ENCODE measurements at places on chromosomes 4 and X.

- no peak for DNase-seq
These were observed 29.5 kb upstream of the IRF2 start for GRCh38 chr4:184503869-184504300.

GRCh38 chr4:12178614-12179610 lies 750.2 kb upstream of the HS3ST1 start:
- no peak for DNase-seq

GRCh38 chr4:47612116-47613023 lies 127.3 kb downstream of the ATP10D start:
- no peak for DNase-seq

DNA sequence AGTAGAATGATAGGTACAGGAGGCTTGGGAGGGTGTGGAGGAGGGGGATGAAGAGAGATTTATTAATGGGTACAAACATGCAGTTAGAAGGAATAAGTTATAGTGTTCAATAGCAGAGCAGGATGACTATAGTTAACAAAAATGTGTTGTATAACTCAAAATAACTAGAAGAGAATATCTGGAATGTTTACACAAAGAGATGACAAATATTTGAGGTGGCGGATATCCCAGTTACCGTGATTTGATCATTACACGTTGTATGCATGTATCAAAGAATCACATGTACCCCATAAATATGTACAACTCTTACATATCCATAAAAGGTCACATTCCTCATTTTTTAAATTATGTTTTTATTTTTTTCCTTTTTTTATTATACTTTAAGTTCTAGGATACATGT lies 456.6 kb downstream of the MAGEB5 start:
- DNase-seq: no peak

GRCh38 chrX:129773649-129774458 lies 5.9 kb upstream of the SASH3 start:
- DNase-seq: no peak

GRCh38 chr4:101019941-101020401 lies 327.4 kb downstream of the PPP3CA start:
- no peak for DNase-seq

DNA sequence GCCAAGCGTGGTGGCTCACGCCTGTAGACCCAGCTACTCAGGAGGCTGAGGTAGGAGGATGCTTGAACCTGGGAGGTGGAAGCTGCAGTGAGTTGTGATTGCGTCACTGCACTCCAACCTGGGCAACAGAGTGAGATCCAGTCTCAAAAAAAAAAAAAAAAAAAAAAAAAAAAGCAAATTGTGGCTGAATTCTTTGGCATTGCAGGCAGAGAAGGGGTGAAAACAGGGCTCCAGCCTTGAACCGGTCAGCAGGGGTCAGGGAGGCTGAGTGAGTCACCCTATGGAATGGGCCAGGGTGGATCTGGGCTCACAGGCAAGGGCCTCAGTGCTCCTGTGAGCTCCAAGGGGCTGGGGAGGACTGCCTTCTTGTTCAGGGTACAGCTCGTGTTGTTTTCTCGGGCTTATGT lies 13.2 kb upstream of the FAM3A start:
- no peak for DNase-seq

- no peak for DNase-seq
These were observed 20.7 kb upstream of the PROM1 start for GRCh38 chr4:16104520-16104919.

- DNase-seq: no peak
These were observed 234.9 kb downstream of the TECRL start for GRCh38 chr4:64174247-64174882.

- DNase-seq: no peak
These were observed 648.4 kb upstream of the HTR2C start for GRCh38 chrX:113935518-113935917.

GRCh38 chr4:24131954-24132673 lies 242.3 kb upstream of the PPARGC1A start:
- DNase-seq: no peak

- no peak for DNase-seq
These were observed 203.3 kb upstream of the HS3ST1 start for GRCh38 chr4:11632025-11632424.

DNA sequence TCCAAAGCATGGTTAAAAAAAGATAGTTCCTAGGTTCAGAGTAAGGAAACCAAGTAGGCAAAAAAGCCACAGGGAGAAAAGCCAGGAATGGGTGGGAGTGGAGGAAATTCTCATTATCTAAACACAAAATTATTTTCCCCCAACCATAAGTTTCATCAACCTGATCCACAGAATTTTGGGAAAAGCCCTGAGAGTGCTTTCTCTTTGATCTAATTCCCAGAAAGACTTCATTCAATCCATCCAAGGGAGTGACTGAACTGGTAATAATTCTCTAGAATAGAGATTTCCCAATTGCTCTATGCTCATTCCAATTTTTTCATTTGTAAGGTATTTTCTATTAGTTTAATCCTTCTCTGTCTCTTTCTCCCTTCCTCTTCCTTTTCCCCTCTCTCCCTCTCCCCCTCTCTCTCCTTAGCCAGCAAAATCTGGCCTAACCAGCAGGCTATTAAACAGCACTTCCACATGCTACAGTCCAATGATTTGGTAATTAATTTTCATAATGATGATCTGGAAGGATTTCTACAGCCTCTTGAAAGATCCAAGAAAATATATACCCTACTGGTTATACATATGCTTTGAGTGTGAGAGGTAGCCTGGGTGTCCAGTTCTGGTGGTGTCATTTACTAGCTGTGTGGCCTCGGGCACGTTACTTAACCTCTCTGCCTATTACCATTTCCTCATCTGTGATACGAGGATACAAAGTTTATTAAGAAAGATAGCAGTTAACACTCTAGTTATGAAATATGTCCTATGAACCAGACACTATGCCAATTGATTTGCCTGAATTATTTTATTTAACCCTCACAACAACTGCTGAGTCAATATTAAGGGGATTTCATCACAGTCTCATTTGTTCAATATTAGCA lies 251.5 kb upstream of the RASGEF1B start:
- DNase-seq: no peak

DNA sequence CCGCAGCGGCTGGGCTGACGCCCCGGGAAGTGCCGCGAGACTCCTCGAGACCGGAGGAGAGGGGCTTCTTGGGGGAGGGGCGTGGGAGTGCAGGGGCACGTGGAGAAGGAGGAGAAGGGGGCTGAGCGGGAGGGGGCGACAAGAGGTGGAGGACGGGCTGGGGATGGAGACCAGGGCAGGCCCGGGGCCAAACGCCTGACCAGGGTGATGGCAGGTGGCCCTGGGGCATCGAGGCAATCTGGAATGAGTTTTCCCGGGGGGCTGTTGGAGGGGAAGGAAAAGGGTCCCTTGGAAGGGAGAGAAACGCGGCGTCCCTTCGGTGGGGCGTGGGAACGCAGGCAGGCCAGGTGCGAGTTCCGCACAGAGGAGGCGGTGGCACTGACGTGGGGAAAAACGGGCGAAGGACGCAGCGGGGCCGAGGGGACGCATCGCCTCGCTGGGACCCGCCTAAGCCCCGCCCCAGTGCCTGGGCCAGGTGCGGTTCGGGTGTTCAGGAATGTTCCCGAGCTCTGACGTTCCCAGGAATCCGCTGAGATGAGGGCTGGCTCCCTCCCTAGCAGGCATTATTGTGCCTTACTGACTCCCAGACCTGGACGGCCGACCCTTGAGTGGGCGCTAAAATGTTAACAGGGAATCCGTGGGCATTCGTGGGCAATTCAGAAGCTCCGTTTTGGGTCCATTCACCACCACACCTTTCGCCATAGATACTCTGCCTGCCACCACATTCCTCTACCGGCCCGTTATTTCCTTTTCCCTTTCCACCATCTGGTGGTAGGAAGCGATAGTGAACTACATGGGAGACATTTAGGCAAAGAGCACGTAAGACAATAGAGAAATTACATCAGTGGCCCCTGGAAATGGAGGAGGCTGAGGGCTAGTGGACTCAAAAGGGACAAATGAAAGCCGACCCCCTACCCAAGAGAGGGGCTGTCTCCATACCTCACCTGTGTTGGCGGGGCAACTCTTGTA lies 795 bp upstream of the SH3KBP1 start:
- peak; percentile 68 for DNase-seq

GRCh38 chr4:6423575-6423974 lies 48.8 kb downstream of the PPP2R2C start:
- DNase-seq: no peak

GRCh38 chr4:76758996-76759395 lies 138.9 kb downstream of the SOWAHB start:
- no peak for DNase-seq

DNA sequence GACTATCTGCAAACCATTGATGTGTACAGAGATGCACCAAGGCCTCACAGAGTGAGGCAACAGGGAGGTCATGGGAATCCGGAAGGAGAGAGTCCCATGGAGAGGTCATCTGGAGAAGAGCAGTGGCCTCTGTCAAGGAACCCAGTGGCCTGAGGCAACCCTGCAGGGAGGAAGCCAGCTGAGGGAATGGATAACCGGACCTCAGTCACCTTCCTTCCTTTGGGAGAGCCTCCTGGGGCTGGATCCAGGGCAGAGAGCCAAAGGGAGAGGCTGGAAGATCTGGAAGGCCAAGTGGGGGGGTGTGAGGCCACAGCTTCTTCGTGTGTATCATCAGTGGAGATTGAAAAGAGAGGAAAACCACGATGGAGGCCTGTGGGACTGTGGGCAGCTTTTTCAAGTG lies 24.3 kb upstream of the CD38 start:
- DNase-seq: no peak

- no peak for DNase-seq
These were observed 19.6 kb downstream of the SCD5 start for GRCh38 chr4:82779032-82779431.

DNA sequence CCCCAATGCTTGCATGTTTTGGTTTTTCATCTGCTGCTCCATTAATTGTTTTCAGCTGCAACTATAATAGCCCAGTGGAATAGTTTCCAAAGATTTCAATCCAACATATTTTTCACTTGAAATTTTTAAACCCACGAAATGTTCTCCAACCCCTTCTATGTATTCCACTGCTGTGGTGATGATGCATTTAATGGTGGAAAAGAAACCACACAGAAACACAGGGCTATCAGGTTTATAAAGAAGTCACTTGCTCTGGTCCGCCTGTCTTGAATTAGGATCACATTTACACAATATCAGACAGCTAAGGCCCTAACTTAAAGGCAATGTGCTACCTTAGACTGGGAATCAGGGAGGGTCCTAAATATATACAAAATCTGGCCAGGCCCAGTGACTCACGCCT lies 35.0 kb downstream of the OPHN1 start:
- DNase-seq: no peak
